Activated CD4-positive, alpha-beta T cell treated with anti-CD3 and anti-CD28 coated beads for 4 hours (primary cell): ENCODE measurements at places on chromosomes 2 and 18.
A peak's percentile ranks its signal among the peaks of the same experiment; 100 is the strongest.

DNA sequence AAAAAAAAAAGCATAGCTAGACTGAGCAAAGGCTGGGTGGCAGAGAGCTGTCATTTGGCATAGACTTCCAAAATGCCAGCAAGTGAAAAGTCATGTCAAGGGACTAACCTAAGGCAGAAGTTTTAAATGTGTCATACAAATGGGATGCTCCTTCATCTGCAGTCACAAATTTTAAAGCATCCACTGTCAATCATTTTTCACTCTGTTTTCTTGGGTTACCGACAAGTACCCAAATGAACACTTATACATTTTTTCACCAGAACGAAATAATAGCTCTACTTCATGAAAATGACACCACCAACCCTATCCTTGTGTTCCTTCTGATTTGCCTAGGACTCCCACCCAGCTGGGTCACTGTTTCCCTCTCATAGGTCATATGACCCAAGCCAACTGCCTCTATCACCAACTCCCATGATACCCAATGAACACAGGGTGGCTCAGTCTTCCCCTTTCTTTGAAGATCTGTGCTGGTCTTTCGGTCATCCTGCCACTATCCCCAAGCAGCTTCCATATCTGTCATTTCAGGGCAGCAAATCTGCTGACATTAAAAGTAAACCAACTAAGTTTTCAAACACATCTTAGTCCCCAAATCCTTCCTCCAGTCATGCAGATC lies 21.5 kb downstream of the KLF7 start:
- DNase-seq: no peak

- DNase-seq: no peak
Observed at GRCh38 chr2:205696331-205696926, 14.1 kb downstream of the NRP2 start.

- DNase-seq: no peak
Observed at GRCh38 chr18:6056171-6056910, 161.0 kb upstream of the TMEM200C start.

DNA sequence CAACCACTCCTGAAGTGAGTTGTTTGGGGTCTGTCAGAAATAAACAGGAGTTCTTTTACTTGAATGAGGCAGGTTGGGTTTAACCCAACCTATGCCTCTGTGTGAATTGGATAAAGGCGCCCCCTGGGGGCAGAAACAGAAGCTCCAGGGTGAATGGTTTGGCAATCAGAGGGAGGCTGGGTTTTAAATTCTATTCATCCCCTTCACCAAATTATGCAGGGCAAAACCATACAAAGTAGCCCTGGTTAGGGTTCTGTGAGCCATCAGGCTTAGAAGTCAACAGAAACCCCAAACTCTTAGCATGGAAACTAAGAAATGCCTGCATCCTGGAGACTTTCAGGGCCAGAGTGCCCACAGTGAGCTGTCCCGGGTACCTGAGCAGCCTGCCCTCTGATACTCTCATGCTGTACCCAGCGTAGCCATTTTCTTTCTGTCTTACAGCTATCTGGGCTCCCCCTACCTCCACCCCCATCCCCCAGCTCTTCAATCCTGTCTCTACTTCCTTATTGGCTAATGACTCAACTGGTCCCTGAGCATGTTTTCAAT lies 241.5 kb downstream of the ICOS start:
- DNase-seq: peak; percentile 74

DNA sequence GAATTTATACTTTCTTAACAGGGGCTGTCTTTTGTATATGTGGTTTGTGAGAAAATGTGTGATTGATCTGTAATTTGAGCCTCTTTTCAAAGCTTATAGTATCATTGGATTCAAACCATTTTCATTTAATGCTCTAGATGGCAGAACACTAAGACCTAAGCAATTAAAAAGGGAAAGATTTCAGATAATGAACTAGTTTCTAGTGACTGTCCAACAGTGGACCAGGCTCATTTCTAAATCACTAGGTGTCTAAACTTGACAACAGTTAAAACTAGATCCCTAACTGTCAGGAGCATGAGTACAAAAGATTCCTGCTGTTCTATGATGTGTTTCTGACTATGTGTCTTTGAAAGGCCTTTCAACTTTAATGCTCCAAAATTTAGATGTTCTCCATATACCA lies 54.6 kb downstream of the ANKRD44 start:
- no peak for DNase-seq

DNA sequence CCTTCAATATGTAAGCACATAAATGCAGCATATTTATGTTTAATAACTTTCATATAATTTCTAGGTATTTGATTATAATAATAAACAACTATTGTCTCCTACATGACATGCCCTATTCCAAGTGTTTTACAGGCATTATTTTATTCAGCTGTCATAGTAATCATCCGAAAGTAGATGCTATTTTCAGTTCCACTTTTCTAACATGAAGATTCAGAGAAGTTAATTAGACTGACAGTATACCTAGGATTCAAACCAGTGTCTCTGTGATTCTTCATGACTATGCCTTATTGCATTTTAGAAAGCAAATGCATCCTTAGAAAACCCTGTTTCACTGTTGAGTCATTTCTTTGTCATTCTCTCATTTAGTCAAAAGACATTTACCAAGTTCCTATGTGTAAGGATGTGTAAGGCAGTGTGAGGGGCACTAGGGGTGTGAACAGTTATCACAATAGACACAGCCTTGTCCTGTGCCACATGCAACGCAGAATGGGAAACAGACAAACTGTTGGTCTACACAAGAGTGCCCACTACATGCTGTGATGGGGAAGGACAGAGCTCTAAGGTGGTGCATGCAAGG lies 79.8 kb downstream of the DTNA start:
- DNase-seq: no peak

- DNase-seq: peak; percentile 50
Observed at GRCh38 chr2:201126308-201127151, 10.6 kb downstream of the CFLAR start.

GRCh38 chr2:109507217-109507616 lies 106.5 kb downstream of the SEPTIN10 start:
- DNase-seq: no peak

DNA sequence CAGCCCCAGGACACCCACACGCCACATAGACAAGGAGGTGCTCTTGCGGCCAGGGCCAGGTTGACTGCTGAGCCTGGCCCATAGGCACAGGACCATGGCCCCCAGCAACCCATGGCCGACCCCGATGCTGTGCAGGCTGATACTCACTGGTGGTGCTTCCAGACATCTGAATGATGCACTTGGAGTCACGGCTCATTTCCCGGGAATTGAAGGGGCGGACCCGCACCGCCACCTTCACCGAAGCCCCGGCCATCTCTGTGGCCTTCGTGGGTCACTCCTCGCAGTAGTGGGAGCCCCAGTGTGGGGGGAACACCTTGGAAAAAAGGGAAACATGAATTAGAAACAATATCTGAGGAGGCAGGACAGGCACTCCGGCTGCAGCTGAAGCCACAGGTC lies 22.5 kb downstream of the KIF1A start:
- DNase-seq: no peak

DNA sequence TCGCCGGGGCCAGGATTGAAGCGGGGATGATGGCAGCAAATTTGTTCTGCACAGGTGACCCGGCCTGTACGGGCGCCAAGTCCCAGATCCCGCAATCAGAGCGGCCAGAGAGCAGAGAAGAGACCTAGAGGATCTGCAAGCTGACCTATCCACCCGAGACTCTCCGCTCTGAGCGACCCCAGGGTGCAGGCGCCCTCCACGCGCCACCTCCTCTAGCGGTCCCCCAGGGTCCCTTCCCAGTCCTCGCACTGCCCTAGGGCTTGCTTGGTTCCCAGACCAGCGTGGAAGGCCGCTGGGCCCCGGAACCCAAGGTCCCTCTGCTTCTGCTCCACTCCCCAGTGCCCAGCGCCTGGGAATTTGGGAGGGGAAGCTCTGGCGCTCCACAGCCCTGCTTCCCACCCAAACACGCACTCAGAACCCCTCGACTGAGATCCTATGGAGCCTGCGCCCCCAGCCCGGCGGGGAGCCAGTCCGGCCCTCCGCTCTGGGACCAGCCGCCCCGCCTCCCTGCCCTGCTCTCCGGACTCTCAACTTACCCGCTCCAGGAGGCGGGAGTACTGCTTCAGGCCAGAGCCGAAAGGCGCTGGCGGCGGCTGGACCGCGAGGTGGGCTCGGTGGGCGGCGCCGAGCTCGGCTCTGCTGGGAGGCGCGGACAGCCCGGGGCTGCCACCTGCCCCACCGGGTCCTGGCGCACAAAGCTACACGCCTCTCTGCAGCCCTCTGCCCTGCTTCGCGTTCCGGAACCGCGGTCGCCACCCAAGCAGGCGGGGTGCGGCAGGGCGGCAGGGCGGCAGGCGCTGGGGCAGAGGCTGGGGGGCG lies 3.0 kb upstream of the SIX3 start:
- DNase-seq: no peak

- DNase-seq: no peak
Observed at GRCh38 chr2:235607546-235608199, 113.8 kb downstream of the AGAP1 start.

- no peak for DNase-seq
Observed at GRCh38 chr2:242063436-242063835, 193.9 kb downstream of the RTP5 start.

DNA sequence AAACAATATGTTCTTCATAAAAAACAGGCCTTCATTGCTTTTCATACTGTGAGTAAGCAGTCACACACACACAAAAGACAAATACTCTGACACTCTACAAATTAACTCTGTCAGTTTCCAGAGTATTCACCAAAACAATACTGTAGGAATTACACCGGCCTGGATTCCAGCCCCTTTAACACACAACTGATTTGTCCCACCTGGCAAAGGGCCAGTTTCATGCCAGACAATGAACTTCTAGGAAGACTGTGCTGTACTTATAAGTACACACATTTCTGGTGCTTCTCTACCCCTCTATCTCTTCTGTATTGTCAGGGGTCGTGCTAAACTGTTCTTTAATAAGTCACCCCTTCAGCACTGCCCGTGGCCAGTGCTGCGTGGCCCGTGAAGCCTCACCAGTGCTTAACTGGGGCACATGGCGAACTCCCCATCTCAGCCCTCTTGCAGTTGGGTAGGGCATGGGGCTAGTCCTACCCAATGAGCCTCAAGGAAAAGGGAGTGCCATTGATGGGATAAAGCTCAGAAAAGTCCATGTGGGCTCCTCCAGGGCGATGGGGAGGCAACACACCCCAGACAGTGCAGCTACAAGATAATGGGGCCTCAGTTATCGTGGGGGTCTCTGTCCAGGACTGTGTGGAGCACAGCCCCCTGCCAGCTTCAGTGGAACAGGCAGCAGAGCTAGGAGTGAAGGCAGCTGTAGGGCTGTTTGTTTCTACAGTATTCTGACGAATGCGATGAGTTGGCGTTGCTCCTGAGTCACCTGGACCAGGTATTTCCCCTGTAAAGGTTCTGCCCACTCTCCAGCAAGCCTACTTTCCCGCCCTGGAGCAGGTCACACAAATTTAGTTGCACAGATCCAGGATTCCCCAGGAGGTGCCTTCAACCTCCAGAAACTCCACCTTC lies 99.0 kb downstream of the SP3 start:
- no peak for DNase-seq

GRCh38 chr2:46340740-46341420 lies 43.7 kb downstream of the EPAS1 start:
- DNase-seq: no peak

- DNase-seq: no peak
Observed at GRCh38 chr2:107730898-107731297, 95.8 kb upstream of the RGPD4 start.

DNA sequence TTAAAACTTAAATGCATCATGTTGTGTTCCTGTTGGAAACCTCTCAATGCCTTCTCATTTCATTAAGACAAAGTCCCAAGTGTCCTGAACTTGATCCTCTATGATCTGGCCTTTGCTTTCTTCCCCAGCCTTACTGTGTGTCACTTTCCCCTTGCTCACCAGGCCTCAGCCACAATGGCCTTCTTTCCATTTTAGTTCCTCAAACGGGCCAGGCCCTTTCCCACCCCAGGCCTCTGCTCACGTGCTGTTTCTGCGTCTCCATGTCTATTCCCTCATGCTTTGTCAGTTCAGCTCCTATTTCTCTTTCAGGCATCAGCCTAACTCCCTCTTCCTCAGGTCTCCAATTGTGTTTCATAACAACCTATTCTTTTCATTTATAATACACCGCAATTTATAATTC lies 19.5 kb downstream of the CXCR4 start:
- DNase-seq: no peak

- no peak for DNase-seq
Observed at GRCh38 chr2:86592547-86593230, 29.4 kb upstream of the CHMP3 start.

GRCh38 chr18:61001138-61001537 lies 332.1 kb upstream of the CDH20 start:
- DNase-seq: no peak

DNA sequence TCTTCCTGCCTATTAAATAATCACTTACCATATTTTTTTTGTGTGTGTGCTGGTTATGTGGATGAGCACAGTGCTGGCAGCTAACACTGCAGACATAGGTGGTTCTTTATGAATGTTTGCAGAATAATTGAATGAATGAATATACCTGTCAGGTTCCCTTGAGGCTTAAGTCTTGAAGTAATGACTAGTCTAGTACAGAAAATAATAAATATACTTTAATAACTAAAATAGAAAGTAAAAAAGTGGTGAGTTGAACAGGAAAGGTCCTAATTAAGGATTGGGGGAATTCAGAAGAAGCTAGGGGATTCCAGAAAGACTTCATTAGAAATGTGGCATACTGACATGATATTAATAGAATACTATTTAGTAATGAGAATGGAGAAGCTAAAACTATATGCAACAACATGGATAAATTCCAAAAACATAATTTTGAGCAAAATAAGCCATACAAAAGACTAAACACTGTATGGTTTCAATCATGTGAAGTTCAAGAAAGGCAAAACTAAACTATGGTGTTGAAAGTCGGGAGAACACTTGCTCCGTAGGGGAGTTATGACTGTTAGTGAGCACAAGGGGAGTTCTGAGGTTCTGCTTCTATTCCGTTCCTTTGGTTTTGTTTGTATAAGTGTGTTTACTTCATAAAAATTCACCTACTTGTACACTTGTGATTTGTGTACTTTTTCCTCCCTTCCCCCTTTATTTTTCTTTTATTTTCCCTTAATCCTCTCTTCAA lies 464.6 kb downstream of the MTX2 start:
- DNase-seq: no peak

GRCh38 chr2:206442833-206443734 lies at the start of gene ADAM23:
Gene ADAM23 (plus strand): TSS chr2:206443532. CDS start chr2:206443867, 335 bp downstream.
- peak; percentile 32 for DNase-seq

- peak; percentile 42 for DNase-seq
Observed at GRCh38 chr2:216371721-216372702, at the start of gene MARCHF4. Gene MARCHF4 (minus strand): TSS chr2:216372483. CDS start chr2:216370260, 2,223 bp downstream.

DNA sequence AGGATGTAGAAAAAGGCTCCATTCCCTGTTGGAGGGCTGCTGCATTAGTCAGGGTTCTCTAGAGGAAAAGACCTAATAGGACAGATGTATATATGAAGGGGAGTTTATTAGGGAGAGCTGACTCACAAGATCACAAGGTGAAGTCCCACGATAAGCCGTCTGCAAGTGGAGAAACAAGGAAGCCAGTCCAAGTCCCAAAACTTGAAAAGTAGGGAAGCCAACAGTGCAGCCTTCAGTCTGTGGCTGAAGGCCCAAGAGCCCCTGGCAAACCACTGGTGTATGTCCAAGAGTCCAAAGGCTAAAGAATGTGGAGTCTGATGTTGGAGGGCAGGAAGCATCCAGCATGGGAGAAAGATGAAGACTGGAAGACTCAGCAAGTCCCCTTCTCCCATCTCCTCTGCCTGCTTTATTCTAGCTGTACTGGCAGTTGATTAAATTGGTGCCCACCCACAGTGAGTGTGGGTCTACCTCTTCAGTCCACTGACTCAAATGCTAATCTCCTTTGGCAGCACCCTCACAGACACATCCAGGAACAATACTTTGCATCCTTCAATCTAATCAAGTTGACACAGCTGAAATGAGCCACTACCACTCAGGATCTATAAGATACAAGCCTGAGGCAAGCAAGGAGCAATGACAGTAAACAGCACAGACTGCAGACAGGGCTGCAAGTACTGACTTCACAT lies 30.0 kb upstream of the ATG16L1 start:
- DNase-seq: no peak
